ENCODE measurements at places on chromosomes 12 and 14.

DNA sequence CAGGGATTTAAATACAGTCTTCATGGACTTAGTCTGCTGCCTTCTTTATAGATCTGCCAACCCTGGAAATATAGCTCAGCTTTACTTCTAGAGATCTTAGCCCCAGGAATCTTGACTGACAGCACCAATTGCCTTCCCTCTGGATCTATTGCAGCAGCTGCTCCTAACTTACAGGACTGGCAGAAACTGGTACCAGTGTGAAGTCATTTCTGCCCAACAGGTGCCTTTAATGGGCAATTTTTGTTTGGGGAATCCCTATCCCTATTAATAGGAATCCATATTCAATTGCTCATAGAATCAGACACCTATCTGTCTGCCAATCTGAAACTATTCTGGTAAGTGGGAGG lies 27.2 kb downstream of the SPX start:
- no peak for DNase-seq

- DNase-seq = no peak
Measured at GRCh38 chr12:111276146-111276545, 92.7 kb downstream of the PHETA1 start.

DNA sequence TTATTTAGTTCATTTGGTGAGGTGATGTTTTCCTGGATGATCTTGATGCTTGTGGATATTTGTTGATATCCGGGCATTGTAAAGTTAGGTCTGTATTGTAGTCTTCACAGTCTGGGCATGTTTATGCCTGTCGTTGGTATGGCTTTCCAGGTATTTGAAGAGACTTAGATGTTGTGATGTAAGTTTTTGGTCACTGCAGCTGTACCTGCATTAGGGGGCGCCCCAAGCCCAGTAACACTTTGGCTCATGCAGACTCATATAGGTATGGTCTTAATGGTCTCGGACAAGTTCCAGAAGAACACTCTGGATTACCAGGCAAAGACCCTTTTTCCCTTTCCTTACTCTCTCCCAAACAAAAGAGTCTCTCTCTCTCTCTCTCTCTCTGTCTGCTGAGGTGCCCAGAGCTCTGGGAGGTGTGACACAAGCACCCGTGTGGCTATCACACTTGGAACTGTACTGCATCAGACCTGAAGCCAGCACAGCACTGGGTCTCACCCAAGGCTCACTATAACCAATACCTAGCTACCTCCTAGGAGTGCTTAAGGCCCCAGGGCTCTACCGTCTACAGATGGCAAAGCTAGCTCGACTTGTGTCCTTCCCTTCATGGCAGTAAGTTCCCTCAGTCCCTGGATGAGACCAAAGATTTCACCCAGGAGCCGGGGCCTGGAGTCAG lies 425.8 kb upstream of the ATXN7L3B start:
- DNase-seq = no peak

DNA sequence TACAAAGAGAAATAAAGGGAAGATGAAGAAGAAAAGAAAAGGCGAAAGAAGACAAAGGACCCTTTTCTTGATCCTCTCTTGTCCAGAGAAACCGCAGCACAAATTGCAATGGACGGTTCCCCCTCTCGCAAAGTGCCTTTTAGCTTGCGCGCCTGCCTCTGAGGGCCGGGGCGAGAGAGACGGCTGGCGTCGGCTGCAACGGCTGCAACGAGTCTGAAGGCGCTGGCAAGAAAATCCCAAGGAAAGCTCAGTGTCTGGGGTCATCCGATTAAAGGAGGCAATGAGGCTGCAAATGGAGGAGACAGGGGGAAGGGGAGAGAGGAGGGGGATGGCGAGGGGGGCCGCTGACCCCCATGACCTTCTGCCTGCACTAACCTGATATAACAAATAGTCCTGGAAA lies 671.5 kb downstream of the MED13L start:
- DNase-seq = no peak

- no peak for DNase-seq
Measured at GRCh38 chr12:113333877-113334785, 778 bp downstream of the SLC8B1 start.

GRCh38 chr14:102528431-102529170 lies 19.0 kb upstream of the ANKRD9 start:
- no peak for DNase-seq

- DNase-seq = no peak
Measured at GRCh38 chr14:38838979-38839323, 264.1 kb downstream of the SEC23A start.

DNA sequence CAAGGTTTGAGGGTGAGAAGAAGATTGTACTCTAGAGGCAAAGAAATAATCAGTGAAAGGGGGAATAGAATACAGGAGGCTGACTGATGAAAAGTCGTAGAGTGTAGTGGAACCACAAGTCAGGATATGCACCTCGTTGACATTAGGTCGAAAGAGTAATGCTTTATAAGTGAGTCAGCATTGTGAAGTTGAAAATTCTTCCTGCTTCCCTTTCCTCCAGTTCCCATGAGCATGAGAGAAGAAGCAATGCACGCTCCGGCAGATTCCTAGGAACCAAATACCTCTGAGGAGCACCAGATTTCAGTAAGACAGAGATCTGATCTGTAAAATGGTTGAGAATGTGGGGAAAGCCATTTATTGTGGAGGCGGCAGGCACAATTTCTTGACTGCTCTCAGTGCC lies 16.5 kb downstream of the CCER1 start:
- DNase-seq = no peak

DNA sequence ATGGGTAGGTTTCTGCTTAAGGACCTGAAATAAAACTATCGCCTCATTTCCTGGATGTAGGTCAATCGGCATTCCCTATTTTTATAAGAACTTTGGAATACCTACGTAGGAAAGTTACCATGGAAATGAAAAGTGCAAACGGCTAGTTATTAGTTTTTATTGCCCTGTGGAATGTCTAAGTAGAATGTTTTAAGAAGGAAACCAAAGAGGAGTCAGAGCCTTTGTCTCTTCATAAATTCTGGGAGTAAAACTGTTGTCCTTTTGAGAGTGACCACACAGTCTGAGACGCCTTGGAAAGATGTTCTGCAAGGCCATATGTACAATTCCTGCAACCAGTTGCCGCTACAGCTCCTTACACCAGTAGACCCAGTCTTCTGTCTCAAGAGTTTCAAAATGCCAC lies 176.0 kb upstream of the SEL1L start:
- DNase-seq = no peak

- DNase-seq = no peak
Measured at GRCh38 chr12:8630131-8630530, 17.5 kb upstream of the AICDA start.

DNA sequence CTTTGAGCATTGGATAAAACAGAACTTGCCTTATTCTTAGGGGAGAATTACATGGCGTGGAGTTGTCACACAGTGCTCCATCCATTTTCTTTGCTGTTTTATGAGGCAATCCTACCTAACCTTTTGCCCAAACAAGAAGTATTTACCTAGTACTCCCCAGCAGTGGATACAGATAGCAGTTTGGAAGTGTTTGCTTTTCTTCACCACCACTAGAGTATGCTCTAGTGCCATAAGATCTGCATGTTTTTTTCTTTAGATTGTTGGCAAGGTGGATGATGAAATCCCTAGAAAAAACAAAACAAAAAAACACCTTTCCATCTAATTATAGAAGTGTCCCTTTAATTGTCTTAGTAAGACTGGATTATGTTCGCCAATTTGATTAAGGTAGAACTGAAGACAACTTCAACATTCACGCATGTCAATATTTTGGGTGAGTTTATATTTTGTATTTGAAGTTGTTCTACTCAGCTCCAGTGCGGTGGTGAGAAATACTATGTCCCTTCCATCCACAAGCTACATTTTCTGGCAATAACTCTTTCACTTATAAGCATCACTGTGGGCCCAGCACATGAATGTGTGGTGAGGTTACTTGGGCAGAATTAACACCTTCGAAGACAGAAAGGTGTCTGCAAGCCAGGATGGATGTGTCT lies 23.6 kb upstream of the TMEM260 start:
- no peak for DNase-seq

DNA sequence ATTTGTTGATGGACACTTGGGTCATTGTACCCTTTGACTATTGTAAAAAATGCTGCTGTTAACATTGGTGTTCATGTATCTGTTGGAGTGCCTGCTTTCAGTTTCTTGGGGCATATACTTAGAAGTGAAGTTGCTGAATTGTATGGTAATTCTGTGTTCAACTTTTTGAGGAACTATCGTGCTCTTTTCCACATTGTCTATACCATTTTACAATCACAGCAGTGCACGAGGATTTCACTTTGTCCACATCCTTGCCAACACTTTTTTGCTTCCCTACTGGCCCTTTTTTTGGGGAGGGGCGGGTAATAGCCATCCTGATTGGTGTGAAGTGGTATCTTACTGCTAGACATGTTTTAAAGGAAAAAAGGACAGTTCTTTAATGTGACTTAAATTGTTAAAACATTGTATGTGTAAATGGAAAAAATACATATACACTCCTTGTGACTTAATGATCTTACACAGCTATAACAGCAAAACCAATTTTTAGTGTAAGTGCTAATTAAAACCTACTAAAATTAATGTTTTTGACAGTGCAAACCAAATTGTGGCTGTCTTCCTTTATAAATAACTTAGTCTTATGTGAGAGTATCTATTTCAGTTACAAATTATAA lies 52.7 kb downstream of the WNK1 start:
- no peak for DNase-seq

GRCh38 chr14:35858521-35859209 lies 32.5 kb downstream of the BRMS1L start:
- DNase-seq = no peak

- DNase-seq = no peak
Measured at GRCh38 chr12:28876196-28876798, 272.8 kb upstream of the FAR2 start.

DNA sequence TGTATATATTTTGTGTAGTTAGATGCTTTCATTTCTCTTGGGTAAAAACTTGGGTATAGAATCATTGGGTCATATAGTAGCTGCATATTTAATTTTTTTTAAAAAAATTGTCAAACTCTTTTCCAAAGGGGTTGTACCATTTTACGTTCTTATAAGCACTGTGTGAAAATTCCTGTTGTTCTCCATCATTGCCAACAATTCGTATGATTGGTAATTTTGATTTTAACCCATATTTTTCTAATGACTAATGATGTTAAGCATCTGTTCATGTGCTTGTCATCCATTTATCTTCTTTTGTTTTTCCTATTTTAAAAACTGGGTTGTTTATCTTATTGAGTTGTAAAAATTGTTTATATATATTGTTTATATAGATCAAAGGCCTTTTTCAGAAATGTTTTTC lies 77.4 kb downstream of the OTOGL start:
- no peak for DNase-seq

DNA sequence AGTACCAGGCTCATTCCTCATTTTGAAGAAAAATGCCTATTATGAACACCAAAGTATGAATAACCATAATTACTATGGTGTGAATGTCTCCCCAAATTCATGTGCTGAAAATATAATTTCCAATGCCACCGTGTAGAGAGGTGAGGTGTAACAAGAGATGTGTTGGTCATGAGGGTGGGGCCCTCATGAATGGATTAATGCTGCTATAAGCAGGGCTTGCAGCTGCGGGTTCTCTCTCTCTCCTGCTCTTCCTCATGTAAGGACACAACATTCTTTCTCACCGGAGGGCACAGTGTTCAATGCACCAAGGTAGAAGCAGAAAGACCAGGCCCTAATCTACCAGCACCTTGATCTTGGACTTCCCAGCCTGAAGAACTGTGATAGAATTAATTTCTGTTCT lies 70.0 kb downstream of the TMTC1 start:
- DNase-seq = no peak

- DNase-seq = no peak
Measured at GRCh38 chr12:43836475-43836989, 651 bp downstream of the TMEM117 start.

- DNase-seq = no peak
Measured at GRCh38 chr14:38522724-38523123, 266.8 kb upstream of the CLEC14A start.

GRCh38 chr12:51077930-51078329 lies 5.5 kb downstream of the CSRNP2 start:
- no peak for DNase-seq

- DNase-seq = no peak
Measured at GRCh38 chr12:25054076-25054782, 105.3 kb upstream of the BCAT1 start.

DNA sequence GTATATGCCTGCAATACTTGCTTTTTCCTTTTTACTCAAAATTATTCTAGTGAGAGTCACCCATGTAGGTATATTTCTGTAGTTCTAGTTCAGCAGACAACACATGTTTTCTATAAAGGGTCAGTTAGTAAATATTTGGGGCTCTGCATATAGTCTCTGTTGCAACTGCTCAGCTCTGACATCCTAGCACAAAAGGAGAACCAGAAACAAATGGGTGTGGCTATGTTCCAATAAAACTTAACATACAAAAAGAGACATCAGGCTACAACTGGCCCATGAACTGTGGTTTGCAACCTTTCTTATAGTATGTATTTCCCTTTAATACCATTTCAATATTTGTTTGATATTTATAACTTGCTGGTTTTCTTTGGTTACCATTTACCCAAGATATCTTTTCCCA lies 11.9 kb downstream of the NT5DC3 start:
- no peak for DNase-seq

DNA sequence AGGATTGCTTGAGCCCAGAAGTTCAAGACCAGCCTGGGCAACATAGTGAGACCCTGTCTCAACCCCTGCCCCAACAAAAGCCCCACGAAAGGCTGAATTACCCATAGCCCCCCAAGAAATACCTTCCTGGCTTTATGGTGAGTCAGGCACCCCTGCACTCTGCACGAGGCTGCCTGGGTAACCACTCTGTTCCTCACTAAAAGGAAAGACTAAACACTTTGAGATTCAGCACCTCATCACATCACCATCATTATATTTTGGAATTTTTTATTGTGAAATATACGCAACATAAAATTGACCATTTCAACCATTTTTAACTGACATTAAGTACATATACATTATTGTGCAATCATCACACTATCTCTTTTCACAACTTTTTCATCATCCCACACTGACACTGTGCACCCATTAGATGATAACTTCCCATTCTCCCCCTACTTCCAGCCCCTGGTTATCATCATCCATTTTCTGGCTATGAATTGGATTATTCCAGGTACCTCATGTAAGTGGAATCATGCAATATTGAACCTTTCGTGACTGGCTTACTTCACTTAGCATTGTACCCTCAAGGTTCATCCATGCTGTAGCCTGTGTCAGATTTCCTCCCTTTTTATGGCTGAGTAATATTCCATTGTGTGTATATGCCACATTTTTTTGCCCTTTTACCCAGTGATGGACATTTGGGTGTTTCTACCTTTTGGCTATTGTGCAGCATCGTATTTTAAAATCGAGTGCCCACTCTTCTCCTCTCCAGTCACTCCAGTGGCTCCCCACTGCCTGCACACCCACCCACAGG lies 51.5 kb downstream of the TSPAN9 start:
- no peak for DNase-seq

DNA sequence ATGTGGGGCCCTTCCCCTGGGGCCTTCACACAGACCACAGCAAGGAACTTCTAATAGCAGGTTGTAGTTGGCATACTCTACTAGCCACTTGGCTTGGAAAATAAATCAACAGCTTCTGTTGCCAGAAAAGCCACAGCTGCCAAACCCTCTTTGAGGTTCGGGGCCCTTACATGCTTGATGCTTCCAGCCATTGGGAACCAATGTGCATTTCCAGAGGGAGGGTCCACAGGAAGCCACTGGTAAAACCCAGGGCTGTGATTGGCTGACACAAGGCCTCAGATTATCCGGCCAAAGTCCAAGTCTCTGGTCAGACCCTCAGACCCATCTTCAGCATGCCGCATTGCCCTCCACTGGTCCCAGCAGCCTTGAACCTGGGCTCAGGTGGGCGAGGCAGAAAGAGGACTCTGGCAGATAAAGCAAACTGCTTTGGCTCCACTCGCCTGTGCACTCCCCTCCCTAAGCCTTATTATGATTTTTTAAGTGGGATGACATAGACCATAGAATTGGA lies 214.4 kb downstream of the BCL11B start:
- no peak for DNase-seq

All from germinal center (tissue), 1 donor.